ENCODE measurements at places on chromosomes 6 and 20.

DNA sequence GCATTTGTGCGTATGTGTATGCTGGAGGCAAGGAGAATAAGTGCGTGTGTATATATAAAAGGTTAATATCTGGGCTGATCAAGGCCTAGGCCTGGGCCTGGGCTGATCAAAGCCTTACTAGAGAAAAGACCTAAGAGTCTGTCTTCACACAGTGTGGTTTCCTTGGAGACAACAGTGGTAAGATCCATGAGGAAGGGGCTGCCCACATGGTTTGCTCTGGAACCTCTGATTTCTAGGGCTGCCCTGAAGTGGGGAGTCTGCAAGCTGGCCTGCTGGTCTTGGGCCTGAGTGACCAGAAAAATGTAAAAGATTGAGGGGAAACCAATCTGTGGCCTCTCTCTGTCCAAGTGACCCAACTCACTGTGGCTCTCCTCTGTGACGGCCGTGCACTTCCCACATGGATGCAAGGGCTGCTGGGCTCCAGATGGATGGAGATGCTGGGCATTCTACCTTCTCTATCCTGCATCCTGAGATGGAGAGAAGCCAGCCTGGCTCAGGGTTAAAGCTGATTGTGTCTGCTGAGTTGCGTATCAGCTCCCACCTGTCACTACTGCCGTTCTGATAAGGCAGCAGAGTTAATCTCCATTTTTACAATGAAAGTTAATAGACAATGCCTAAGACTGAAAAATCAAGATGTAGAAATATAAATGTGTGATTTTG, 90.3 kb upstream of the NXT1 start:
- DNase-seq: no peak

DNA sequence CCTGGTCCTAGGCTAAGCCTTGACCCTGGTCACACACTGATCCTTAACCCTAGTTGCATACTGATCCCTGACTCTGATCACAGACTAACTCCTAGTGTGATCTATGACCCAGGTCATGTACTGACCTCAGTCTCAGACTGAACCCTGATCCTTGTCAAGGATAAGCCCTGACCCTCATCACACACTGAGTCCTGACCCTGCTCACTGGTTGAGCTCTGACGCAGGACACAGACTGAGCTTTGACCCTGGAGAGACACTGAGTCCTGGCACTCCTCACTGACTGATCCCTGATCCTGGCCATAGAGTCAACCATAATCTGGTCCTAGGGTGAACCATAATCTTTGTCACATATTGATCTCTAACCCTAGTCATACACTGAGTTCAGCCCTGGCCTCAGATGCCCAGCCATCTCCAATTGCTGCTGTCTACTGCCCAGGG, 37.9 kb downstream of the KCNB1 start:
- no peak for DNase-seq

GRCh38 chr6:167150941-167151549, 6.7 kb downstream of the GPR31 start:
- DNase-seq: no peak

DNA sequence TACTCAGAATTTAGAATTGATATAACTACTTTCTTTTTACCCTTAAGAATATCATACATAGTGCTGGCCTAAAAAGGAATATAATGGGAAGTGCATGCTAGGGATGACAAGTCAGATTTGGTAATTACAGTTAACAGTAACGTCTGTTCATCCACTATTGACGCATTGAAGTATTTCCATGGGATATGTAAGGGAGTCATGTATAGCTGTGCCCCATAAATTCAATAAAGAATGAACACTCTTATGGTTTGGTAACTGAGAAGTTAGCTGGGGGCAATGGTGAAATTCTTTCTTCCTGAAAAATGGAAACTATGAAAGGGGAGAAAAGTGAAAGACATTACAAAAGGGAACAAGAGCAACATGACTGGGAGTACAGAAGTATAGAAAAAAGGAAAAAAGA, 2.6 kb upstream of the COL19A1 start:
- DNase-seq: no peak
